ENCODE measurements at places on chromosomes 5 and 9.

DNA sequence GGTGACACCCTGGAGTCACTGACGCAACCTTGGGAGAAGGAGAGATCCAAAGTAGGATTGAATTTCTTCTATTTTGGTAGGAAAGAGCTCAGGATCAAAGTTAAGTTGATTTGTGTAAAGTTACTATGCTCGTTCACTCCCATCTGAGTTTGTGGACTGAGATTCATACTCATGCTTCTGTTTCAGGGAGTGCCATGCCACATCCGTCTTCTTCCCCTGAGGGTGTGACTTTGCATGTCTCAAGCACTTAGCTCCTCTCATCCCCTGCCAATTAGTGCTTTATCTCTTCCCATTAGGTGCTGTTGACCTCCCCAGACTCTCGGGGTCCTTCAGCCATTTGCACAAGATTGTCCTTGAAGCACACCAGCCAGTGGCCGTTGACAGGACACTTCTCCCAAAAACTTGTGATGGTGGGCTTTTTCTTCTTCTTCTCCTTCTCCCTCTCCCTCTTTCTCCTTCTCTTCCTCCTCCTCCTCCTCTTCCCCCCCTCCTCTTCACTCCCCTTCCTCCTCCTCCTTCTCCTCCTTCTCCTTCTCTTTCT lies 232.2 kb upstream of the KLF4 start:
- no peak for DNase-seq

GRCh38 chr9:297104-297972 lies 82.7 kb downstream of the DOCK8 start:
- DNase-seq, result no peak

DNA sequence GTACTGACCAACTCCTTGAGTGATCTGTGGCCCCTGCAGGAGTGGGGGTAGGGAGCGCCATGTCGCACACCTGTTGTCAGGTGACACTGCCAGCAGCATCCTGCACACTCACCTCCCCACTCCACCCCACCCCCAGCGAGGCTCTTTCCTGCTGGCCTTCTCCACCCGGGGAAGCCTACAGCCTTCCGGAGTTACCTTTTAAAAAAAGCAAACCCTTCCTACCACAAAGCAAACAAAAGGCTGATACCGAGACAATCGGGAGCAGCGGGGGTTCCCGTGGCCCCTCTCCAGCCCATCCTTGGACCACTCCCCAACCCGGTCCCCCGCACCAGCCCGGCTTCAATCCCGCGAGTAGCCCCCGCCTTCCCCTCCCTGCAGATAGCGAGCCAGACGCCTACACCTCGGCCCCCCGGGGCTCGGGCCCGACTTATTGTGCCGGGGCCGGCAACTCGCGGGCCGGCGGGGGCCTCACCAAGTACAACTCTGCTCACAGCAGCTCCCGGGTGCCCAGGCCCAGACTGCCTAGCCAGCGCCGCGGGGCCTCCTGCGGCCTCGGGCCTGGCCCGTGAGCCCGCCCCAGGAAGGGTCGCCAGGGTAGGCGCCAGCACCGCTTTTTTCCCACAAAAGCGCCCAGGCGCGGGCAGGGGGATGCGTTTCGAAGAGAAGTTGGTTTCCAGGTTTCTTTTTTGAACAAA lies 724 bp downstream of the MACROH2A1 start:
- peak; percentile 55 for DNase-seq

DNA sequence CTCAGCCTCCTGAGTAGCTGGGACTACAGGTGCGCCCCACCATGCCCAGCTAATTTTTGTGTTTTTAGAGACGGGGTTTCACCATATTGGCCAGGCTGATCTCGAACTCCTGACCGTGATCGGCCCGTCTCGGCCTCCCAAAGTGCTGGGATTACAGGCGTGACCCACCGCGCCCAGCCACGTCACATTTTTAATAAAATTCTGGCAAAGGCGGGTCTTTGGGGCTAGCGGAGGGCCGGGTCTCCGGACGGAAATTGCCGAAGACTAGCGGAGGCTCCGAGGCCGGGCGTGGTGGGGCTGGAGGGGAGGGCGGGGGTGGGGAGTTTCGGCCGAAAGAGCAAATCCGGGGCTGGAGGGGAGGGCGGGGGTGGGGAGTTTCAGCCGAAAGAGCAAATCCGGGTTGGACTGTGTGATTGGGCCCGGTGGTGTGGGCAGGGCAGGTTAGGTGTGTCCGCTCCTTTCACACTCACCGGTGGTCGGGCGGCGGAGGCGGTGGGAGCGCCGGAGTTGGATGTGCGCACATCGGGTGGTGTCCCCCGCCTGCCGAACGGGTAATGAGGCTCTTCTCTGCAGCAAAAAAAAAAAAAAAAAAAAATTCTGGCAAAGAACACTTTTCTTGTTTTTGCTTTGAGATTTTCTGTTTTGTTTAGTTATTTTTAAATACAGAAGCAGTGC lies 27.1 kb downstream of the RUFY1 start:
- no peak for DNase-seq

DNA sequence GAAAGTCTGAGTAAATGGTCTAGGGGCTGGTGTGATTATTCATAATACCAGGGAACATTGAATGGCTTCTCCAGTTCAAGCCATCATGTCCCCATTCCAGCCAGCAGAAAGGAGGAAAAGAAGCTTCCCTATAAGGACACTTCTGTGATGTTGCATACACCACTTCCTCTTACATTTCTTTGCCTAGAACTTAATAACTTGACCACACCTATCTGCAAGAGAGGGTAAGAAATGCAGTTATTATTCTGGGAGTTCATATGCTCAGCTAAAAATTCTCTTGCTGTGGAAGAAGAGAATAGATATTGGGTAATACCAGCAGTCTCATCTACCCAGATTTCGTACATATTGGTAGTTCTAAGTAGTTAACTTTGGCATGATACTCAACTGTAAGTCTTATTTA lies 166.1 kb downstream of the SLC28A3 start:
- DNase-seq, result no peak

GRCh38 chr5:174872271-174872670 lies 147.9 kb downstream of the MSX2 start:
- no peak for DNase-seq

DNA sequence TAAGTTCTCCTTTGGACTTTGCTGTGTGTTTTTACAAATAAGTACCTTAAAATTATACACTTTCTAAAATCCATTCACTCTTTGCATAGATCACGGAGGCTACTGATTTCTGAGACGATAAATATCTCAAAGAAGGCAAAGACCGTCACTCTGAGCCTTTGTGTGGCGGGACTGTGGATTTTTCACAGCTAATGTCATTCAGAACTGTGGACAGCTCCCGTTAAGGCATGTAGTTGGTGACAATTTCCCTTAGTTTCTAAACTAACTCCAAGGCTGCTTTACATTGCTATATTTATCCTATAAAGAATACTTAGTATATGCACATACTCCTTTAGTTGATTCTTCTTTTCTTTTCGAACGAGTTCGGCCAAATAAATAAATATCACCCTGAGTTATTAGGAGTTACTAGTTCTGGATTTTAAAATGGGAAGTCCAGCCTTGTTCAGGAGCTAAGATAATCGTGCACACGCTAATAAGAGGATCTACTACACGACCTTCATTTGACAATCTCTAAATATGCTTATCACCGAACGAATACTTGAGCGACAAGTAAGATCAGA lies 1.8 kb downstream of the HCN1 start:
- DNase-seq, result no peak

DNA sequence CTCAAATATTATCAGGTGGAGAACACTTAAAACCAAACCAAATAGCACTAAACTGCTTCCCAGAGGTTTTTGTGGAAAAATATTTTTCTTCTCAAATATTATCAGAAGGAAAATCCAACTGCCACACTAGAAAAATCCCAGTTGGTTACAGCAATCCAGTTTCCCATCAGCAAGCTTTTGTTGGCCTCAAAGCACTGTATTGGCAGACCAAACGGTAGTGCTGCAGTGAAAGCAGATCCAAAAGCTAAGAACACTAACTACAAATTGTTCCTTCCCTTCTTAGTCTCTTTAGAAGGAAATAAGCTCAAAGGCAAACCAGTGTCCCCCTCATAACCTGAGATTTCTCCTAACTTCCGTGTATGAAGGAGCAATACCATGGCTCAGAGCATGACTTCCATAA lies 105.3 kb downstream of the TRIM36 start:
- no peak for DNase-seq

- no peak for DNase-seq
Measured at GRCh38 chr5:109588281-109589035, 101.3 kb upstream of the MAN2A1 start.

- DNase-seq, result no peak
Measured at GRCh38 chr9:16245756-16246440, 624.6 kb downstream of the BNC2 start.

DNA sequence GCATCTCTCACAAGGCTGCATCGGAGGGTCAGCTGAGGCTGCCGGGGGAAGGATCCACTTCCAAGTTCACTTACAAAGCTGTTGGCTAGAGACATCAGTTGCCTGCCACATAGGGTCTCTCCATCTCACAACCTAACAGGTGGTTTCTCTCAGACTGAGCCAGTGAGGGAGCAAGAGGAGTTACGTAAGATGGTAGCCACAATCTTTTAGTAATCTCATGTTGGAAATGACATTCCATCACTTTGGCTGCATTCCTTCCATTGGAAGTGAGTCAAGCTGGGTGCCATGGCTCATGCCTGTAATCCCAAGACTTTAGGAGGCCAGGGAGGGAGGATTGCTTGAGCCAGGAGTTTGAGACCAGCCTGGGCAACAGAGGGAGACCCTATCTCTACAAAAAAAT lies 7.4 kb upstream of the GRK6 start:
- no peak for DNase-seq

DNA sequence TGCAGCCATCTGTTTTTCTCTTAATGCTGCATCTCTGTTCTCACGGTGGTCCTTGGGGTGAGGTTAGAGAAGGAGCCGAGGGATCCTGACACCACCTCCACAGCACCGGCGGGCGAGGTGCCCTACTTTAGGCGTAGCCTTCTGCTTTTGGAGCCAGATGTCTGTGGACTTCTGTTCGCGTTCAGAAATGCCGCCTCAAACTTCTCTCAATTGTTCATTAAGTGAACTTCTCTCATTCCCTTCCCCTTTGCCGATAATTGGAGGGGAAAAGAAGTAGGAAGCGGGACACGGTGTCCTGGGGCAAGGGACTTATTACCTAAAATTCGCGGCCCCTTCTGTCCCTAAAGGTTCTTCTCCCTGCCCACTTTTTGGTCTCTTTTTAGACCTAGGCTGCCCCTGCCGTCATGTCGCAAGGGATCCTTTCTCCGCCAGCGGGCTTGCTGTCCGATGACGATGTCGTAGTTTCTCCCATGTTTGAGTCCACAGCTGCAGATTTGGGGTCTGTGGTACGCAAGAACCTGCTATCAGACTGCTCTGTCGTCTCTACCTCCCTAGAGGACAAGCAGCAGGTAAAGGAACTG lies 455 bp downstream of the KIF20A start:
- no peak for DNase-seq

GRCh38 chr5:109880907-109881685 lies 191.4 kb downstream of the MAN2A1 start:
- no peak for DNase-seq

DNA sequence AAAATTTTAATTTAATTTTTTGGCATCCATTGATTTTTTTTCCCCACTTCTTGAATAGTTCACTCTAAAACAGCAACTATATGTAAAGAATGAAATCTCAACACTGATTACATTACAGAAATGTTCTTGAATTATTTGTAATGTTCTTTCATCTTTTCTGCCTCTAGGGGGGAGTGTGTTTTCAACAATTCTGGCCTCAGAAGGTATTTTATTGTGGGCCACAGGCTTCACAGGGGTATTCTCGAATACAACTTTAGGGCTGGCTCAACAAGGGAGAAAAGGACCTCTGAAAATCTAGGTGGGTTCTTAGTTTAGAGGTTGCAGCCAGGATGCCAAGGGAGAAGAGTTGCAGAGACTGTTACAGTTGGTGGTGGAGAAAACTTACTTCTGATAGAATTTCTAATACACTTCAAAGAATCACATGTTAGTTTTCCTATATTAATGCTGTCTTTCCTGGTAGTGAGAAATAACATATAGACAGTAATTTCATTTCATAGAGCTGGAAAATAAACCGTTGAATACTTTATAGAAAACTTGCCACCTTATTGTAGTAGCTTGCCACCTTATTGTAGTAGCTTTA lies 3.6 kb upstream of the NPR3 start:
- DNase-seq, result no peak

GRCh38 chr9:91953718-91954117 lies 3.7 kb upstream of the ROR2 start:
- no peak for DNase-seq

- DNase-seq, result no peak
Measured at GRCh38 chr9:91844701-91845291, 105.2 kb downstream of the ROR2 start.

DNA sequence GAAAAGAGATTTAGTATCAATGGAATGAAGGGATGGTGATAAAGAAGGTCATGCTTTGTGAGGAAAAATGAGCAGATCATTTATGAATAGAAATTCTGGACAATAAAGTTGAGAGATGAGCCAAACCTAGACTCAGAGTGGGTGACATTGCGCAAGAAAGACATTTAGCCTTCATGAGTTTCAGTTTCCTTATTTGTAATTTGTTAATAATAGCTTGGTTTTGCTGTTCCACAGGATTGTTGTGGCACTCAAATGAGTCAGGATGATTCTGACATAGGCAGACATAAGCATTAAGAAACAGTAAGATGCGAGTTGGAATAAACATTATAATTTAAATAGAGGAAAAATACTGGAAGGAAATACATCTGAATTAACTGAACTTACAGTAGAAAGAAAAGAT lies 34.8 kb downstream of the ITGA2 start:
- DNase-seq, result no peak

GRCh38 chr9:133576875-133577736 lies 32.1 kb downstream of the FAM163B start:
- DNase-seq, result no peak

- no peak for DNase-seq
Measured at GRCh38 chr9:89678396-89679015, 73.7 kb downstream of the GADD45G start.

DNA sequence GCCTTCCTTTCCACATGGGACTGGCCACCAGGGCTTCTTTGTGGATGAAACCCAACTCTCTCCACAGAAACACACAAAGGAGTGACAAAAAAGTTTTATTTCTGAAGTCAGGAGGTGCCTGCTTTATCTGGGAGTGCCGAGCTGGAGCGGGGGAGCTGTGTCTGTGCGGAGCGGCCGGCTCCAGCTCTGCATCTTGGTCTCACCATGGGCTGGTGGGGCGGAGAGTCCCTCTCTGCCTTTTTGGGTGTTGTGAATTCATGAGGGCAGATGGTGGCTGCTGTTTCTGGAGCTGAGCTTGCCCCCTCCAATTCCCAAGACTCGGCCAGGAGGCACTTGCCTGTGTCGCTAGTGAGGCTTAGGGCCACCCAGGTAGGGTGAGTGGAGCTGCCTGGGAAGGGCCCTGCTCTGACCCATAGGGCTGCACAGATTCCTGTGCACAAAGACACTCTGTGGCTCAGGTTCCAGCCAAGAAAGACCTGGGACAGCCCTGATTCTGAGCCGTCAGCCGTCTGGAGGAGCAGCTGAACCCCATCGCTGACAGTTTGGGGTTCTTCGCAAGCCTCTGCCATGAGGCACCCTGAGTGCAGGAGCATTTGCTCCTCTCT lies 1.4 kb downstream of the DBH start:
- DNase-seq, result no peak

GRCh38 chr5:148913493-148913892 lies 87.1 kb downstream of the ADRB2 start:
- DNase-seq, result no peak

- DNase-seq, result no peak
Measured at GRCh38 chr5:110631236-110631635, 95.2 kb downstream of the TMEM232 start.

All from mesothelial cell of epicardium (in vitro differentiated cells).